ENCODE measurements at places on chromosomes 13 and 19.

GRCh38 chr13:21039097-21039800 is 22.1 kb downstream of the LATS2 start:
- DNase-seq = no peak
- no peak overlapping the region for H3K4me3 ChIP-seq
- H3K4me1 ChIP-seq = peaks cover 16% of the 10 kb centered on the region

- no peak overlapping the region for H3K4me3 ChIP-seq
- no peaks in the 10 kb centered on the region for H3K36me3 ChIP-seq
- H3K27me3 ChIP-seq = no peaks in the 10 kb centered on the region
- DNase-seq = no peak
- H3K27ac ChIP-seq = no peak overlapping the region
- peaks cover 7% of the 10 kb centered on the region for H3K4me1 ChIP-seq
Observed at GRCh38 chr13:25291691-25292090, 4.4 kb upstream of the MTMR6 start.

DNA sequence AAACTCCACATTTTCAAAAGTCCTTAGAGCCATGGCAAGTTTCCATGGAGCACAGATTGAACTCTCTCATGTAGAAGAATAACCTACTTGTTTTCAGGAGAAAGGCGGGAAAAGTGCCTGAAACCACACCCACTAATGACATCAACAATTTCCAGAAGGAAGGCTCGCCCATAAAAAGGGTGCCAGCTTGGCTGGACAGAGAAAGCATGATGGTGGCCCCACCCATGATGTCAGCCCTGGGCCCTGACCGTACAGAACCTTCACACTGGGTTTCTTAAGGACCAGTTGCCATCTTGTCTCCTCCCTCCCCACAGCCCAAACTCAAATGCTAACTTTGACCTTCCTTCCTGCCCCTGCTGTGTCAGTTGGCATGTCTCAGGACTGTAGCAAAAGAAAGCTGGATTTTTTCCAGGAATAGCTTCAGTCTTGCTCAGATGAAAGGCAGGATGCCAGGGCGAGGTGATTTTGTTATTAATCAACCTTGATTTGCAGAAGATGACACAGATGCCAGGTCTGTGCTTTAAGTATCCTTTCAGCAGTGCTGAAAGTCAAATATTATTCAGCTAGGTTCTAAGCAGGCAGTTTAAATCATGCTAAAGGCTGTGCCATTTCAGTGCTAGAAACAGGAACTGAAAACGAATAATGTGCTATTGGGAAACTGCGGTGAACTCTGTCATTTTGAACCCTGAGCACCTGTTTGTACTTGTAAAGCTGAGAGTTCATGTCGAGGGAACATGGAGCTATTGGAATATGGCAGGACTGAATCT is 89.5 kb upstream of the RFC3 start:
- 0 out of 2 replicates have a peak, but pooled peaks cover 8% of the 10 kb centered on the region for H3K4me1 ChIP-seq
- DNase-seq = peak; percentile 63
- no peak overlapping the region for H3K27ac ChIP-seq
- no peak overlapping the region for H3K4me3 ChIP-seq
- H3K27me3 ChIP-seq = no peaks in the 10 kb centered on the region
- no peaks in the 10 kb centered on the region for H3K36me3 ChIP-seq

- no peaks in the 10 kb centered on the region for H3K27me3 ChIP-seq
- H3K27ac ChIP-seq = no peak overlapping the region
- DNase-seq = no peak
- H3K4me3 ChIP-seq = no peak overlapping the region
- H3K4me1 ChIP-seq = peaks cover 11% of the 10 kb centered on the region
- H3K36me3 ChIP-seq = no peaks in the 10 kb centered on the region
Observed at GRCh38 chr19:48192750-48193149, 22.3 kb downstream of the ZSWIM9 start.

- no peak for DNase-seq
- H3K4me3 ChIP-seq = no peak overlapping the region
- H3K27me3 ChIP-seq = no peaks in the 10 kb centered on the region
- no peaks in the 10 kb centered on the region for H3K36me3 ChIP-seq
- H3K27ac ChIP-seq = no peak overlapping the region
Observed at GRCh38 chr19:33487901-33488800, 33.4 kb downstream of the PEPD start.

DNA sequence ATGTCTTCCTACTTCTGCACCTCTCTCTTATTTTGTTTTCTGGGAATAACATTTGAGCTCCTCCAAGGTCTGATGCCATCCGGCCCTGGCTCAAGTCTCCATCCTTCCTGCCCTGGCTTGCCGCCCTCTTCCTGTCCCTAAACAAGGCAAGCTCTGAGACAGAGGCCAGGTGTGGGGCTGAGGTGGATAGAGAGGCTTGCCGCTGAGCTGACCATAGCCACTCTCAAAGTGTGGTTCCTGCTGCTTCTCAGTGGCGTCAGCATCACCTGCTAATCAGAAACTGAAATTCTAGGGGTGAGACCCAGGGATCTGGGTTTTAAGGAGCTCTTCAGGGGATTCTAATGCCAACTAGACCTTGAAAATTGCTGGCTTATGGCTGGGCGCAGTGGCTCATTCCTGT is 6.0 kb upstream of the TPRX2 start:
- H3K4me1 ChIP-seq = no peaks in the 10 kb centered on the region
- no peak overlapping the region for H3K4me3 ChIP-seq
- DNase-seq = no peak
- no peak overlapping the region for H3K27ac ChIP-seq
- no peaks in the 10 kb centered on the region for H3K36me3 ChIP-seq

- H3K4me3 ChIP-seq = peak overlapping the region; percentile 76
- no peak overlapping the region for H3K27ac ChIP-seq
- H3K4me1 ChIP-seq = peaks cover 20% of the 10 kb centered on the region
- H3K27me3 ChIP-seq = no peaks in the 10 kb centered on the region
- no peak for DNase-seq
- no peaks in the 10 kb centered on the region for H3K36me3 ChIP-seq
Observed at GRCh38 chr13:40667622-40667978, 1.2 kb upstream of the FOXO1 start.

DNA sequence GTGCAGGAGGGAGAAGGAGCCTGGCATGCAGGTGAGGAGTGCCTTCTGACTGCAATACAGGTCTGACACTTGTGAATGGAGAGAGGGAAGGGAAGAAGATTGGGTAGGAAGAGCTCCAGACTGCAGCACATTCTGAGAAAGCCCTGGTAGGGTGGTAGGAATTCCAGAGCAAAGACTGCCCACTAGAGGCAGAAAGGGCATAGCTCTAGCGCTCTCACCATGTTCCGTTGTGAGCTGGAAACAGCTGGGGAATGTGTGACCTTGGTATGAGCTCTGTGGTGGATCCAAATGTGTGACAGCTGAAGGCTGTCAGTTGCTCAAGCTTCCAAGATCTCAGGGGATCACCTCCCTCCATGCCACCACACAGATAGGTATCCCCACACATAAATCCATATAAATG is 2.9 kb upstream of the MTUS2 start:
- no peak overlapping the region for H3K4me3 ChIP-seq
- no peak overlapping the region for H3K27ac ChIP-seq
- no peaks in the 10 kb centered on the region for H3K36me3 ChIP-seq
- H3K4me1 ChIP-seq = no peaks in the 10 kb centered on the region

DNA sequence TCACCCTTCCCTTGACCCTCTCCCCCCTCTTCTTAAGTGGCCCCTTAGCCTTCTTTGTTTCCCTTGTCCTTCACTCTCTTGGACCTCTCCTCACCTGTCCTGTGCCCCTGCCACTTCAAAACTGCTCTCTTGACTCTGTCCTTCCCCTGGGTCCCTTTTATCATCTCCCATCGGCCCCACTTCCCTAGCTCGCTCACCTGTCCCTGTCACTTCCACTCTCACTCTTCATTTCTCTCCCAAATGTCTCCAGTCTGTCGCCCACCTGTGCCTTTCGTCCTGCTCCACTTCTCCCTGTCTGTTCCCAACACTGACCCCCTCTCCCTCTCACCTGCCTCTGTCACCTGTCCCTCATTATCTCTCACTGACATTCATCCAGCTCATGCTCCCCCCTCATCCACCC is 699 bp downstream of the IFNL1 start:
- no peaks in the 10 kb centered on the region for H3K36me3 ChIP-seq
- DNase-seq = no peak
- H3K4me1 ChIP-seq = no peaks in the 10 kb centered on the region
- no peak overlapping the region for H3K27ac ChIP-seq
- H3K4me3 ChIP-seq = no peak overlapping the region
- no peaks in the 10 kb centered on the region for H3K27me3 ChIP-seq

- H3K36me3 ChIP-seq = no peaks in the 10 kb centered on the region
- H3K4me1 ChIP-seq = peaks cover 3% of the 10 kb centered on the region
- no peak for DNase-seq
- H3K4me3 ChIP-seq = no peak overlapping the region
- no peak overlapping the region for H3K27ac ChIP-seq
Observed at GRCh38 chr13:73913751-73914518, 220.3 kb downstream of the KLF12 start.

- H3K27me3 ChIP-seq = peaks cover 15% of the 10 kb centered on the region
- H3K27ac ChIP-seq = no peak overlapping the region
- no peak overlapping the region for H3K4me3 ChIP-seq
- no peak for DNase-seq
Observed at GRCh38 chr19:2294687-2295335, 12.8 kb upstream of the PEAK3 start.

DNA sequence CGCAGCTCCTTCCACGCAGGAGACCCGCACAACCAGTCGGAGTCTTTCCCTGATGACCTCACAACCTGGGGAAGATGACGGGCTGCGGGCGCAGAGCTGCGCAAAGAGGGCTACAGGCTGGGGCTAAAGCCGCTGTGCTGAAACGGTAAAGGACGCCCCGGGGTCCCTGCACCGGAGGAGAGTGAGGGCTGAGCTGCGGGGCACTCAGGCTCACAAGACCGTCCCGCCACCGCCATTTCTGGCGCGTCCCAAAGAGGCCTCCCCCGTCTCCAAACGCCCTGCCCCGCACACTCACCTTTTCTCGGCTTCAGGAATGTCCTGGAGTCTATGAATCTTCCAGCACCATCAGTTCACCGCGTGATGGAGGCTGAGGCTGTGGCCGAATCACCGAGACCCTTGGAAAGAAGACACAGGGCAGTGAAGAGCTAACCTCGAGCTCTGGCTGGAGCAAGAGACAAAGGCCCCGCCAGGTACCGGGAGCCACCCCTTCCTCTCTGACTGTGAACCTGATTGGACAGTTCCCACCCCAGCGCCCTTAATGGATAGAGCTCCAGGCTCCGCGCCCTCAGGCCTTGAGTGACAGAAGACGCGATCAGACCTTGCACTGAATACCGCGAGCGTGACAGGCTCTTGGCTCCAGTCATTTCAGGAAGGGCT is 41.8 kb upstream of the ZNF429 start:
- no peak overlapping the region for H3K27ac ChIP-seq
- no peaks in the 10 kb centered on the region for H3K4me1 ChIP-seq
- DNase-seq = peak; percentile 56
- H3K36me3 ChIP-seq = no peaks in the 10 kb centered on the region
- peak overlapping the region; percentile 67 for H3K4me3 ChIP-seq
- H3K27me3 ChIP-seq = no peaks in the 10 kb centered on the region

DNA sequence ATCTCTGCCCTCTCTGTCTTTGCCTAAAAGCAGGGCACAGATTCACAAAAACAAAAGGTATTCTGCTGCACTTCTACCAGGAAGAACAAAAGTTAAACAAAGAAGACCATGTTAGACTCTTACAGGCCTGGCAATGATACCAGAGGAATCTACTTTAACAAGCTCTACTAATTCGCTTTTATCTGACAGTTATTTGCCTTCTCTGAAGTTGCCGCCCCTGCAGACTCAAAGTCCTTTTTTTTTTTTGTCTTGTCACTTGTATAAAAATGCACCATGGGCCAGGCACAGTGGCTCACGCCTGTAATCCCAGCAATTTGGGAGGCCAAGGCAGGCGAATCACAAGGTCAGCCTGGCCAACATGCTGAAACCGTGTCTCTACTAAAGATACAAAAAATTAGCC is 176.5 kb upstream of the UBL3 start:
- no peak for DNase-seq
- H3K27ac ChIP-seq = no peak overlapping the region
- no peak overlapping the region for H3K4me3 ChIP-seq
- H3K27me3 ChIP-seq = no peaks in the 10 kb centered on the region

DNA sequence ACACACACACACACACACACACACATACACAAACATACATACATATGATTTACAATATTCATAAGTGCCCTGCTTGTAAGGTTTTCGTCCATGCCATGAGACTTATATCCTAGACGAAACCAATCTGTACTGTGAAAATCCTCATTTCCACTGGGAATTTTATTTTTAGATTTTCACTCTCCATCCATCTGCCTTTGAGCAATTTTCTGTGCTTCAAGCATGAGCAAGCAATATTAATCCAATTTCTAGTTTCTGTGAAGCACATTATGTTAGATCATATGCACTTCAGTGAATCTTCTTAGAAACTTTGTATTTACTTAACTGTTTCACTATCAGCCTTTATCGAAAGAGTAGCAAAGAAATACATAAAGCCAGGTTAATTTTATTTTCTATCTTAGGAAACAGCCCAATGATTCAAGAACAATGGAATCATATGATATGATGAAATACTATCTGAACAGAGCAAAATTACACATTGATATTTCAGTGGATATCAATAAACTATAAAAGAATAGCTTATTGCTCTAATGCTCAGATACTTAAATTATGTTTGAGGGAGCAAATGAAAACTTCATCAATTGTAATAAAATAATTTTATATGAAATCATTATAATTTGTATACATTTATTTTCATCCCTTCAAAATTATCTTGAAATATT is 1100.7 kb upstream of the MIR17HG start:
- no peak overlapping the region for H3K27ac ChIP-seq
- no peaks in the 10 kb centered on the region for H3K27me3 ChIP-seq
- DNase-seq = no peak

DNA sequence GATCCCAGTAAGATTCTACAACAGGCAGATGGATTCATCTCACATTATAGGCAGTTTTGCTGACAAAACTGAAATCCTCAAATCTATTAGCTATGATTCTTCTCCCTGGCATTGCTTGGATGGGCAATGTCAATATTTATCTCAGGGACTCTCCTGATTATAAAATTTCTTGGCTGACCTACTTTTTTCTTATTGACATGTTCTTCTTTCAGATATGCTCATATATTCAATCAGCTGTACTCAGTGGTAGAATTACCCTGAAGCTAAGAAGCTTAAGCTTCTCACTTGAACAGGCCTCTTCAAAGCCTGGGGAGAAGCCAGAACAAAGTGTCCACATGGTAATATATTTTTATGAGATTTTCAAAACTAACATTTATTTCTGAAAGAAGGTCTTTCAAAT is 513.6 kb downstream of the PCDH9 start:
- H3K27ac ChIP-seq = no peak overlapping the region
- no peaks in the 10 kb centered on the region for H3K27me3 ChIP-seq
- H3K36me3 ChIP-seq = no peaks in the 10 kb centered on the region

- no peak for DNase-seq
- H3K27me3 ChIP-seq = no peaks in the 10 kb centered on the region
- no peak overlapping the region for H3K4me3 ChIP-seq
- no peaks in the 10 kb centered on the region for H3K4me1 ChIP-seq
Observed at GRCh38 chr19:31701146-31701545, 351.9 kb upstream of the TSHZ3 start.
